ENCODE measurements at places on chromosomes 13 and 19.

- DNase-seq: no peak
Observed at GRCh38 chr19:7706188-7706954, 4.4 kb upstream of the FCER2 start.

DNA sequence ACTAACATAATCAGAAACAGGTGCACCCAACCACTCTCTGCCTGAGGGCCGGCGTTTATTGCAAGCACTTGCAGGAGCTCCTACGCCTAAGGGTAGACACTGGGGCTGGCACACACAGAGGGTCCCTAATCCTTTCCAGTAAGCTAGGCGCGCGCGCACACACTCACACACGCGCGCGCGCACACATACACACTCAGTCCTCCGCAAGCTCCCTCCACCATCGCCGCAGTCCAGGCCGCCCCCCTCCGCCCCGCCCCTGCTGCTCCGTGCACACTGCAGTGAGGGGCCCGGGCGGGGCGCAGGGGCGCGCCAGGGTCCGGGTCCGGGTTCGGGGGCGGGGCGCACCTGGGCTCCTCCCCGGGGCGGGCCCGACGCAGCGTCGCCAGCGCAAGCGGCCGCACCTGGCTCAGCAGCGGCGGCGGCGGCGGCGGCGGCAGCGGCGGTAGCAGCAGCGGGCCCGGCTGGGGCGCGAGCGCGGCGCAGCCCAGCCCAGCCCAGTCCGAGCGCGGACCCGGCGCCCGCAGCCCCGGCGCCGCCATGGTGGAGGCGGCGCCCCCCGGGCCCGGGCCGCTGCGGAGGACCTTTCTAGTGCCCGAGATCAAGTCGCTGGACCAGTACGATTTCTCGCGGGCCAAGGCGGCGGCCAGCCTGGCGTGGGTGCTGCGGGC, at the start of gene CAMSAP3:
TSS of gene CAMSAP3 (plus strand) at position 398 of the 668 bp plus-strand sequence. CDS start at position 538, 140 bp downstream.
- DNase-seq: no peak

DNA sequence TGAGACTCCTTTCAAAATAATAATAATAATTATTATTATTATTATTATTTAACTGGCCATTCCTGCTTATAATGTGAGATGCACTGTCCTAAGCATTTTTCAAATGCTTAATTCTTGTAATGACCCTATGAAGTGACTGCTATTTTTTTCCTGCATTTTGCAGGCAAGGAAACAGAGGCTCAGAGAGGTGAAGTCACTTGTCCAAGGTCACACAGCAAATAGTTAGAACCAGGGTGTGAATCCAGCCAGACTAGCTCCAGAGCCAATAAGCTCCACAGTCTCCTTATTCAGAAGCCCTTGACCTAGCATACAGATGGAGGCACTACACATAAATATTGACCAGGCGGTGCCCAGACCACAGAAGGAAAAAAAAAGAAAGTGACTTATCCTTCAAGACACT, 77.5 kb upstream of the CACNA1A start:
- no peak for DNase-seq

GRCh38 chr19:29687244-29687896, 22.1 kb downstream of the PLEKHF1 start:
- no peak for DNase-seq

DNA sequence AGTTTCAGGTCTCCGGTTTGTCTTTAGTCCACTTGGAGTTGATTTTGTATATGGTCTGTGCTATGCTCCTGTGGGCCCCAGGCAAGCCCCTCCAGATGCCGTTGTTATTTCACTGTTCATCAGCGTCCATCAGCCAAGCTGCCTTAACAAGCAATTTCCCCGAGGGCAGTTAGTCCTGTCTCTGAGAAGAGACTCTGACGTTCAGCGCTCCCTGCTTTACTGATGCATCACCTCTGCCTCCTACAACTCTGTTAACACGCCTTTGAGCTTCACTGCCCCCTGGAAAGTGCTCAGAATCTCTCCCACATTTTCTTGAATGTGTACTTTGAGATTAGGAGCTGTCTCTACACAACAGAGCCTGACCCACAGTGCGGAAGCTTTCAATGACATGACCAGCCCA, 41.8 kb upstream of the UBAC2 start:
- no peak for DNase-seq

- DNase-seq: no peak
Observed at GRCh38 chr19:48551437-48552302, at the start of gene SULT2B1. Gene SULT2B1, plus strand, starts transcription at chr19:48552172. Its CDS starts 81 bp downstream, at chr19:48552253.

- no peak for DNase-seq
Observed at GRCh38 chr19:44954278-44954648, 917 bp upstream of the CLPTM1 start.

- DNase-seq: peak; percentile 79
Observed at GRCh38 chr13:77918391-77919245, at the start of gene EDNRB. Gene EDNRB, minus strand, starts transcription at chr13:77918831. Its CDS starts 258 bp downstream, at chr13:77918573.

DNA sequence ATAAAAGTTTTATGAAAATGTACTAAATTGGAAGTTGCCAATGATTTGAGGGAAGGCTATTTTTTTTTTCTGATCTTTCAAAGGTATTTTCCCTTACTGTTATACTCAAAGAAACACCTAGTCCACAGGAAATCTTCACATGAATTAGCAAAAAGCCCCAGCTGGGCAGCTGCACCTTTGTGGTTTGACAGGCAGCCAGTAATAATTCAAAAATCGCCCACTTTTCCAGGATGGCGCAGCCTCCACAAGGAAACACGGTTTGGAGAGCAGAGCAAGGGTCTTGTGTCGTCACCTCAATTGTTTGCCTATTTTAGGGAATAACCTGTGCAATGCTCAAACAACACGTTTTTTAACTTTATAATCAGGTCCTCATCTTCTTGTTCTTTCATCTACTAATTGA, 324.9 kb upstream of the GPC6 start:
- no peak for DNase-seq

- DNase-seq: no peak
Observed at GRCh38 chr13:85427416-85427815, 371.8 kb downstream of the SLITRK6 start.

GRCh38 chr13:22812793-22813192, 368.0 kb upstream of the SGCG start:
- no peak for DNase-seq

All from aorta (tissue), 5 donors.